ENCODE measurements at places on chromosomes 13 and 19.

DNA sequence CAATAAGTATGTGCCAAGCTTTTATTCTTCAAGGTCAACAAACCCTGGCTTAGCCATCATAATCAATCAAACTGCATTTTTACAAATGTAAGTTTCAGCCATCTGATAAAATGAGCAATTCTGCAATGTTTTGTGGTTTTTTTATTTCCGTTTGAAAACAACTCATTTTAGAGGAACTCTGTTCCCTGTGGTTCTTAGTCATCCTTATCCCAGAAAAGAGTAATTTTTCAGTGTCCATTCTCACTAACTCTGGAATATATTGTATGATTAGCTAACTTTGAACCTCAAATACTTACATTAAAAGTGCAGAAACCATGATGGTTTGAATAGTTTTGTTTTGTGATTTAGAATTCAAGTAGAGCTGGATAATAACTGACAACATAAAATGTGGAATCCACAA lies 87.6 kb downstream of the IRS2 start:
- no peak for DNase-seq

GRCh38 chr19:58519087-58519354 lies 589 bp downstream of the ZBTB45 start:
- DNase-seq: no peak

GRCh38 chr19:3608750-3609322 lies 2.2 kb upstream of the TBXA2R start:
- DNase-seq: no peak

DNA sequence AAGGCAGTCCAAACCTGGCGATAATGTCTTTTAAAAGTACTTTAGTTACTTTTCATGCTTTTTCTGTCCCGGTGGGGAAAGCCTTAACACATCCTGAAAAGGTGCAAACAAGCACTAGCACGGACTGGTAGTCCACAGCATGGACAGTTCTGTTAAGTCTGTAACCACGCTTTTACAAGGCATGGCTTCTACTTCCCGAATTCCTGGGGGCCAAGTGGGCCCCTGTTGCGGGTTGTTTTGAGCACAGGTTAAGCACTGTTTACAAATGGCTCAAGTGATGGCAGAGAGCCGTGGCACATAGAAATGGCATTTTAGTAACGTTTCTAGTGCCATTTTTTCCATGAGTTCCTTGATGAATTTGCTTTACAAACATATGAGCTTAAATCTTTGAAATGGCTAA lies 37.6 kb downstream of the ZNF493 start:
- DNase-seq: no peak

GRCh38 chr19:54297759-54298305 lies 15.1 kb downstream of the LILRA5 start:
- no peak for DNase-seq

- DNase-seq: no peak
Observed at GRCh38 chr19:40283414-40284250, 1.5 kb downstream of the AKT2 start.

DNA sequence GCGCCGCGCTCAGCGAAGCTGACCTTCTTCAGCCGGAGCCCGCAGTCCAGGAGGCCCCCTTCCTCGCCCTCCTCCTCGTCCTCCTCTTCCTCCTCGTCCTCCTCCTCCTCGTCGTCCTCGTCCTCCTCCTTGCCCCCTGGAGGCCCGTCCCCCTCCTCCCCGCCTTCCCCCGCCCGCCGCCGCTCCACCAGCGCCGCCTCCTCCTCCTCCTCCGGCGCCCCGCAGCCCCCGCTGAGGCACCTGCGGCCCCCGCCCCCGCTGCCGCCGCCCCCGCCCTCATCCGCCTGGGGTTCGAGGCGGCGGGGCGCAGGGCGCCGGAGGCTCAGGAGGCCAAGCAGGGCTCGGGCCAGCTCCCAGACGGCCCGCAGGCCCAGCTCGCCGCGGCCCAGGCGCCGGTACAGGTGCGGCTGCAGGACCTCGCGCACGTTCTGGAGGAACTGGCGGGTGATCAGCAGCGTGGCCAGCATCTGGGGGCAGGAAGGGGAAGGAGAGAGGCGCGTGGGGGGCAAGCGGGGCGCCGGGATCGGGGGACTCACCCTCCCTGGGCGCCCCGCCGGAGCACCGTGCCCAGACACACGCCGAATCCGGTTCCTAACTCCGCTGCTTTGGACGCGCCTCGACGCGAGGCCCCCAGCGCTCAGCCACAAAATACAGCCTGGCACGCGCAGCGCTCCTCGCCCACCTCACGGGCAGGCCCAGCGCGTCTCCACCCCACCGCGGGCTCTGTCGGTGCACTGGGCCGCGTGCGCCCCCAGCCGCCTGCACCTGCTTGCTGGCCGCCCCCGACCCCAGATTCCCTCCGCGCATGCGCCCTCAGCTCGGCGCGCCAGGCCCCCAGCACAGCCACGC lies 5.9 kb downstream of the ANO8 start:
- no peak for DNase-seq

Measured in stimulated activated CD8-positive, alpha-beta memory T cell treated with anti-CD3 and anti-CD28 coated beads, Interleukin-2, amount 100 ng/mL, for 1 hour (primary cell).